ENCODE measurements at places on chromosomes 5 and 9. TPM values are rescaled to one million over a fixed set of nuclear protein-coding genes. Genes with fewer than 3 reads are reported as not detected.

DNA sequence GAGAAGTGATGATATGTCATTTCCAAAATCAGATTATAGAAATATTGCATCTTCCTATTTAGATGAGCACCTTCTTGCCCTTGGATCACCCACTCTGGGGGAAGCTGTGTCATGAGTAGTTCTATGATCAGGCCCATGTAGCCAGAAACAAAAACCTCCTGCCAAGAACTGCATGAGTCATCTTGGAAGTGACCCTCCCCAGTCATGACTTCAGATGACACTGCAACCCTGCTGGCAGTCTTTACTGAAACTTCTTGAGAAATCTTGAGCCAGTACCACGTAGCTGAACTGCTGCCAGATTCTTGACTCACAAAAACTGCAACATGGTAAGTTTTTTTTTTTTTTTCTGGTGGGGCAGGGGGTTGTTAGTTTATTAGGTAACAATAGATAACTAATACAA, 439.6 kb upstream of the PTGER4 start:
- no peak for DNase-seq

PCDHGA9 gene
- total RNA-seq: 5.2 TPM

KLF4 gene
- 17.1 TPM for total RNA-seq

NDUFAF2 gene
- 23.7 TPM for total RNA-seq

DNA sequence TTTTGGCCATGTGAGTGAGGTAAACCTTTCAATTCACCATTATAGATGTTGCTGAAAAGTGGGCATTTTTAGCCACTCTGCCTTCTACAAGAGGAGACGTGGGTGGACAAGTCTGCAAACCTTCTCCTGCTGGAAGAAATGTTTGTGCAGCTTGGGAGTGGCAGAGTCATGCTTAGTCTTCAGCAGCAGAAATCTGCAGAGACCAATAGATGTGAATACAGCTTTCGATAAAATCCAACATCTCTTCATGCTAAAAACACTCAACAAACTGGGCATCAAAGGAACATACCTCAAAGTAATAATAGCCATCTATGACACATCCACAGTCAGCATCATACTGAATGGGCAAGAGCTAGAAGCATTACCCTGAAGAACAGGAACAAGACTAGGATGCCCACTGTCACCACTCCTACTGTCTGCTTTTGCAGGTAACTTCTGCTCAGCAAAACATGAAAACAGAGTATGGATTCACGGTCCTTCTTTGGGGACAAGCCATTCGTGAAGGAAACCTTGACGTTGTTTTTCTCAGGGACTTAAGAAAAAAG, 91.3 kb downstream of the RALGPS1 start:
- no peak for DNase-seq

DNA sequence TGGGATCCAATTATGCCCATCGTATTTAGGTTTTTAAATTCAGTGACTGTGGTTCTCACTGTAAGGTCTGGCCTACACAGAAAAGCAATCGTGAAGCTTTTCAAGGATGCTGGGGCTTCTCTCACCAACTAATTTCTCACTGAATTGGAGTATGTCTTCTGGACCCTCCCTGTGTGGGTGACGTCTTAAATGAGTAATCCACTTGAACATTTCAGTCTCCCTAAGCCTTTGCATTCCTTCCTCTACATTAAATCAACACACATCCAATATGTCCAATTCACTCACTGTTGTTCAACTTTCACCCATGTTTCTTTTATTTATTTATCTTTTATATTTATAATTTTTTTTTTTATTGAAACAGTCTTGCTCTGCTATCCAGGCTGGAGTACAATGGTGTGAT, 12.5 kb upstream of the BTF3 start:
- DNase-seq: no peak

DNA sequence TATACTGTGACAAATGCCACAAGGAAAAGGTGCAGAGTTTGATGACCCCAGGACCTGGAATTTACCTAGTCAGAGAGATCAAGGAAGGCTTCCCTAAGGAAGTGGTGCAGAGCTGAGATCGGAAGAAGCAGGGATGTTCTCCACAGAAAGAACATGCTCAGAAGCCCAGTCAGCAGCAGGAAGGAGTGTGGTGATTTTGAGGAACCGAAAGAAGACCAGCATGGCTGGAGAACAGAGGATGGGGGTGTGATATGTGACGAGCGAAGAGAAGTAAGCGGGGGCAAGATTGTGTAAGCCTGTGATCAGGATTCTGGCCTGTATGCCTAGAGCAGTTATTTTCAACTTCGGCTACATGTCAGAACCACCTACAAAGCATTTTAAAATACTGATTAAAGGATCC, 18.7 kb upstream of the PIK3R1 start:
- no peak for DNase-seq

COL27A1 gene
- total RNA-seq: 10.8 TPM

FGF1 gene
- total RNA-seq: 48.3 TPM

GRCh38 chr9:86061972-86062739, 37.2 kb downstream of the GOLM1 start:
- DNase-seq: no peak

GRCh38 chr5:170644501-170644900, 139.0 kb upstream of the GABRP start:
- no peak for DNase-seq

GRCh38 chr9:95574866-95575553, 58.2 kb upstream of the PTCH1 start:
- no peak for DNase-seq

- DNase-seq: no peak
These were observed 40.7 kb downstream of the ASTN2 start for GRCh38 chr9:117374076-117374725.

DIMT1 gene
- 21.5 TPM for total RNA-seq

DNA sequence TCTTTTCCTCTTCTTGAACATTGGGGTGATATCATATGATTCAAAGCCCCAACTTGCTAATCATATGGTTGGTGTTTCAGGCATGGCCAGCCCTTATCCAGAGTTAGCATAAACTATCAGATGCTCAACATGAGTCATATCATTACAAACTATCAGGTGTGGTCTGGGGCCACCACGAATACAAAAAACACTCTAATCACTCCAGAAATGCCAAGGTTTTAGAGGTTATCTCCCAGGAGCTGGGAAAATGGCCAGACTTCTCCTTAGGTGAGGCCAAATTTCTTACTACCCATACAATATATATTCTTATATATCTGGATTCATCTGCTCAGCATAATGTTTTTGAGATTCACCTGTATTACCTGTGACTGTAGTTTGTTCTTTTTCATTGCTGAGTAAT, 210.5 kb downstream of the CCDC171 start:
- DNase-seq: no peak

LRRTM2 gene
- not detected for total RNA-seq

- no peak for DNase-seq
These were observed 79.5 kb upstream of the HAPLN1 start for GRCh38 chr5:83800201-83800600.

LRRC70 gene
- total RNA-seq: 0.56 TPM

DNA sequence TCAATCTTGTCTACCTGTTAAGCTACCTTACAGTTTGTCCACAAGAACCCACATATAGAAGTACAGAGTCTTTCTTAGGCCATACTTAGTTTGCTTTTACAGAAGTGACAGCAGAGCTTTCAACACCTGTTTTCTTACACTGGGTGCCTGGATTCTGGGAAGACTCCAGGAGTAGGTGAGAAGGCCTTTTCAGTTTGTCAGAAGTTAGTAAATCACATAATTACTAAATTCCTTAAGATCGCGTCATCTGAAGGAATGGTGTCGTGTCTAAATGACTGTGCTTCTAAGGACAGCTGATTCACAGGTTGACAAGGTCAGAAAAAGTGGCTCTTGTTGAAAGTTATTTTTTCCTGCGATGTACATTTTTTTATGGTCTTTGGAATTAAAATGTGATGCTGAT, 97.0 kb upstream of the FAM120A start:
- no peak for DNase-seq

DNA sequence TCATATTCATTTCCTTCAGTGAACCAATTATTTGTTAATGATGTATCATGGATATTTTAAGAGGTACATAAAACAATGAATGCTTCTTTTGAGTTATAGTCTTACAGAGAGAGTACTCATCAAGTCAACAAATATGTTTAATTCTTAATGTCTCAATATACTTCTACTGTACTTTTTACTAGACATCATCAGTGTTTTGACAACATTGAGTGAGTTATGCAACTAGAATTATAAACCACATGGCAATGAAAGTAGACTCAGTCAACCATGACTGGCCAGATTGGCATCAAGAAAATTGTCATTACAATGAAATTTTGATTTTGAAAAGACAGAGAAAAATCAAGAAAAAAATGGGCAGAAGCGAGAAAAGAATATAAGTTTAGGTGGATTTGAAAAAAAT, 1248.1 kb upstream of the CDH18 start:
- DNase-seq: no peak

DND1 gene
- 0.61 TPM for total RNA-seq

DMRTA1 gene
- 0.54 TPM for total RNA-seq

- DNase-seq: no peak
These were observed 22.5 kb downstream of the PALM2AKAP2 start for GRCh38 chr9:109802491-109802890.

DNA sequence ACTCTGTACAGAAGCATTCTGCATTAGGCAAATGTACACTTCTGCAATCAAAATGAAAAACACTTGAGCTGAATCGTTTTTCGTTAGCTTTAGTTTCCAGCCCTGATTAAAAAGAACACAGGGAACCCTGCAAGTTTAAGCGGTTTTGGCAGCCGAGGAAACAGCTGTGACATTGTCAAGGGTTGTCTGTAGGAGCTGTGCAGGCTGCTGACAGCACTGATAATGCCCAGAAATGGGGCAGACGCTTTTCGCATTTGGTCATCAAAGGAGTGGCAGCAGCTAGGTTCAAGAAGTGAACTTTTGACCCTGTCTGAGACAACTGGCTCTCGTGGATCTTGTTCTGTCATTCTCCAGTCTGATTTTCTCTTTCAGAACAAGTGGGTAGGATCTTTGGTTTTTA, 165.6 kb upstream of the CCDC152 start:
- DNase-seq: peak; percentile 87

CTNND2 gene
- total RNA-seq: 30.4 TPM

- no peak for DNase-seq
These were observed 6.5 kb upstream of the GGTA1 start for GRCh38 chr9:121505903-121506735.

SPINK4 gene
- total RNA-seq: not detected

DNA sequence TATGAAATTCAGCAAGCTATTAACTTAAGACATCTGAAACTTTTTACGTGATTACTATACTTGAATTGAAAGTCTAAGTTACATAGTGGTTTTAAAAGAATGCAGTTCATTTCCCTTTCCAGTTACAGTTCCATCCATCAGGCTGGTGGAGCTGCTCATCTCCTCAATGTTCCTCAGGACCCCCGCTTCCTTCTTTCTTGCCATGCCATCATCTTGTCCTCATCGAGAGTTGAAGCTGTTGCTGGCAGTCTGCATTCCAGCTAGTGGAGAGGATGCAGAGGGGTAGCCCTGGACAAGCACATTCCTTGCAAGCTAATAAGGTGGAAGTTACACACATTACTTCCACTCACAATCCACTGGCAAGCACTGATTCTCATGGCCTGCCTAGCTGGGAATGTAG, 8.8 kb upstream of the RNF183 start:
- no peak for DNase-seq

DNA sequence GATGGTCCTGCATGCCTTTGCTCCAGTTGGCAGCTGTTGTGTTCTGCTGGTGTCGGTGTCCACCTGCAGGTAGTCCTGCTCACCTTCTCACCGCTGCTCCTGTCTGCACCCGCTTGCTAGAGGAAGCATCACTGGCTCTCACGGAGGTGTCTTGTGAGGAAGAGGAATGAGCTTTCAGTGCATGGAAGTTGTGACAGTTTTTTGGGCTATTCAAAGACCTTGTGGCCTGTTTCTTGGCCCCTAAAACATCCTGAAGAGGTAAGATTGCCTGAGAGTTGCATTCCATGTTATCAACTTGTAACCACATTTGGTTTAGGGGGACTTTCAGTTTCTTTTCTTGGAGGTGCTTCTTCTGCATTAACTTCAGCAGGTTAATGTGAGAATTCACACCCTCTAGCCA, 85.6 kb downstream of the MACROH2A1 start:
- no peak for DNase-seq

- no peak for DNase-seq
These were observed 27.6 kb upstream of the HMCN2 start for GRCh38 chr9:130237763-130238524.

- no peak for DNase-seq
These were observed 71.7 kb upstream of the KLF9 start for GRCh38 chr9:70486127-70486526.

DNA sequence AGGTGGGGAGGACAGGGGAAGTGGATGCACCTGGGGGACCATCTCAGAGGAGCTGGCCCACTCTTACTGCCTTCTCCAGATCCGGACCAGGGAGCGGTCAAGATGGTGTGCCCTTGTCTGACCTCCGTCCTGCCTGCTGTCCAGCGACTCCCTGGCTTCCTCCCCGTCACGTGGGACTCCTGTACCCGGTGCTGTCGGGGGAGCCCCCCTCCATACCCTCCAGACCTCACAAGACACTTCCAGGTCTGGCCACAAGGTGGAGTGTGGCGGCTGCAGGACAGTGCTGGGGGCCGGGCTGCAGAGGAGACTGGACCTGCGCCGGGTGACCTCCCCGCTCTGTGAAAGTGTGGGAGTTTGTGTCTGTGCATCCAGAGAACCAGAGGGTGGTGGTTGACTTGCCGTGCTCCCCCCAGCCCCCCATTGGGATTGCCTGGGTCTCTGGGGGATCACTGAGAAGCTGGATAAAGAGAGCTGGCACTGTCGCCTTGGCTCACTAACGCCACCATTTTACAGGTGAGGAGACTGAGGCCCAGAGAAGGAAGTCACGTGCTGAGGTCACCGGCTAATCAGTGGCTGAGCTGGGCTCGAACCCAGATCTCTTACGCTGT, 1.9 kb upstream of the CRB2 start:
- peak; percentile 55 for DNase-seq

DNA sequence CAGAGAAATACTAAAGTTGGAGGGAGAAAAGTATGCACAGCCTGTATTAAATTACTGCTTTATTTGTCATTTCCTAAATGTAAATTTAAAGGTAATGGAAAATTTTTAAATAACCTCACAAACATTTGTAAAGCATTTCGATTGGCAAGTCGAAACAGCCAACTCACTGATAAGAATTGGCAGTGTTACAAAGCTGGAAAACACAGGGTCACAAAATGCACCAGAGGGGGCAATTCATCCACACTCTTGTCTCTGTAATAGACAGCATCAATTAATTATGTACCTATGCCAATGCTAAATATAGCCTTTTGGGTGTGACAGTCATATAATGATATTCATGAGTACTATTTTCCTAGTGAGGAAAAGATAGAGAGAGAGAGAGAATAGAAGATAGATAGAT, 140.6 kb upstream of the PRLR start:
- no peak for DNase-seq

CCDC152 gene
- 0.32 TPM for total RNA-seq

Data from heart left ventricle (tissue), 16 donors.